ENCODE measurements at places on chromosomes 7 and 10.

DNA sequence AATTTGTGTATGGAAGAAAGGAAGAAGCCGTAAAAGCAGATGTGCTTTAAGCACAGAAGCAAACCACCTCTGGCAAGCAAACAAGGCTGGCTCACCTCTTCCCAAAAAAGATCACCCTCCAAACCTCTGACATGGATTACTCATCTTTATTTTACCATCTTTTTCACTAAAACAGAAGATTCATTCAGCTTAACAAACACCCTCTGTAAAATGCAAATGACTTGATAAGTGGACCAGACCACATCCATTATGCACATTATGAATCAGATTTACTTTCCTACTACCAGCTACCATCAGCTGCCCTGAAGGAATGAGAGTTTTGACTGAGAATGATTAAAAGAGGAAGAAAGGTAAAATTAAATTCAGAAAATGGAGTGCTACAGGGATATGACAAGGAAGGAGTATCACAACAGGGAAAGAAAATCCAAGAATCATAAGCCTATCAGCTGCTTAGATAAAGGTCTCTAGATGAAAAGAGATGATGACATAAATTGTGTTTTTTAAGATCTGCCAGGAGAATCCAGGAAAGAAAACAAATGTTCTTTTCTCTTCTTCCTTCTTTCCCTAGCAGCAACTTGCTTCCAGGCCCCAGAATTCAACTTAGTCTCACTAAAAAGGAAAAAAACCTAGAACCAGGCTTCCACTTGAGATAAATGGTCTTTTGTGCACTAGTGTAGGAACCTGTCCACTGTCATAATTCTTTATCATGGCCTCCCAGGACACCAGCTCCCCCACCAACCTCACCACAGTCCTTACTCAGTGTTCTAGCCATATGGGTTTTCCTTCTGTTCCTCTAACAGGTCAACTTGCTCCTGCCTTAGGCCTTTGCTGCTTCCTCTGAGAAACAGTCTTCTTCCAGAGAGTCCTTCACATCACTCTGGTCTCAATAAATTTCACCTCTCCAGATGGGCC, 47.4 kb downstream of the JAZF1 start:
- no peak for DNase-seq

DNA sequence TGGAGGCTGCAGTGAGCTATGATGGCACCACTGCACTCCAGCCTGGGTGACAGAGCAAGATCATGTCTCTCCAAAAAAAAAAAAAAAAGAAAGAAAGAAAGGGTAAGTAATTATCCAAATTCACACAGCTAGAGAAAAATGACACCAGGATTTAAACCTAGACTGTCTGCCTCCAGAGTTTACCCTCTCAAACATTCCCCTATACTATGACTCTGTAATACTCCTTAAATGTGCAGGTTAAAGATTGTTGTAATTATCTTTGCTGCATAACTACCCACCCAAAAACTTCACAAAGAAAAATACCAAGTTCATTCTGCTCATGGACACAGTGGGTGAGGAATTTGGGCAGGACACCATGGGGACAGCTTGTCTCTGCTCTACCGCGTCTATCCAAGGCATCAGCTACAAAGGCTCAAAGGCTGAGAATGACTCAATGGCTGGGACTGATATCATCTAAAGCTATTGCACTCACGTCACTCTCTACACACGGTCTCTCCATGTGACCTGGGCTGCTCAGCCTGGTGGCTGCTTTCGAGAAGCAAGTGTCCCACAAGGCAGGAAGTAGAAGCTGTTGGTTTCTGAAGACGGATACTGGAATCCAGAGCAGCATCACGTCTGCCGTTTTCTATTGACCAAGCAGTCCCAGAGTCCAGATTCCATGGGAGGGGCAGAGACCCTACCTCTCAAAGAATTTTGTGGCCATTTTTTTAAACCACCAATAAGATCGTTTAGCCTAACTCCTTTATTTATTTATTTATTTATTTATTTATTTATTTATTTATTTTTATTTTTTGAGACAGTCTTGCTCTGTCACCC, 185.7 kb upstream of the AUTS2 start:
- DNase-seq: peak; percentile 66

GRCh38 chr7:139679731-139680594, 97.8 kb downstream of the HIPK2 start:
- DNase-seq: no peak

DNA sequence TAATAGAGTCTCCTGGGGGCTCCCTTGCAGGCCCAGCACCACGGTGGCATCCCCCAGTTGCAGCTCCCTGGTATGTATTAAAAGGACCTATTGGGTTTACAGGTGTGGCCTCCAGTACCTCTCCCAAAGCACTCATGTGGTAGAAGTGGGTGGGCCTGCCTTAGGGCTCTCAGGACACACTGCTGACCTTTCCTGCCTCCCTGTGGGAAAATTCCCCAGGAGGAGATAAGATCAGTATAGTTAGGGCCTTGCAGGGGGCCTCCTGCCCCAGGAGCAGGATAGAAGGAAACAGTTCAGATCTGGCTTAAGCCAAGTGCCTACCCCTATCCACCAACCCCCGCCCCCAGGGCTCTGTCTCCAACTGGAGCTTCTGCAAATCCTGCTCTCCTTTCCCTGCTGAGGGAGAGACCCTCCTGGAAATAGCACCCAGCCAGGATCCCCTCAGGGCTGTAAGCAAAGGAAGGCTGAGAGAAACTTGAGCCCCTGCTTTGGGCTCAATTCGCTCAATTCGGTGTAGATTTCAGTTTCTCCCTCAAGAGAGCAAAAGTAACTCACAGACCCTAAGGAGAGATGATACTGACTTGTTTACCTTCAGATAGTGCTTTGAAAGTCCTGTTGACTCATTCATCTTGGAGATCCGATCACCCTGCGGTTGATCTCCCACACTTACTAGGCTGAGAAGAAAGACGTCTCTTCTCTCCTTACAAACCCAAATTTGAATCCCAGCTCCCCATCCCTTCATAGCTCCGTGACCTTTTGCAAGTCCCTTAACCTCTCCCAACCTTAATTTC, 130.6 kb downstream of the WDR11 start:
- no peak for DNase-seq

DNA sequence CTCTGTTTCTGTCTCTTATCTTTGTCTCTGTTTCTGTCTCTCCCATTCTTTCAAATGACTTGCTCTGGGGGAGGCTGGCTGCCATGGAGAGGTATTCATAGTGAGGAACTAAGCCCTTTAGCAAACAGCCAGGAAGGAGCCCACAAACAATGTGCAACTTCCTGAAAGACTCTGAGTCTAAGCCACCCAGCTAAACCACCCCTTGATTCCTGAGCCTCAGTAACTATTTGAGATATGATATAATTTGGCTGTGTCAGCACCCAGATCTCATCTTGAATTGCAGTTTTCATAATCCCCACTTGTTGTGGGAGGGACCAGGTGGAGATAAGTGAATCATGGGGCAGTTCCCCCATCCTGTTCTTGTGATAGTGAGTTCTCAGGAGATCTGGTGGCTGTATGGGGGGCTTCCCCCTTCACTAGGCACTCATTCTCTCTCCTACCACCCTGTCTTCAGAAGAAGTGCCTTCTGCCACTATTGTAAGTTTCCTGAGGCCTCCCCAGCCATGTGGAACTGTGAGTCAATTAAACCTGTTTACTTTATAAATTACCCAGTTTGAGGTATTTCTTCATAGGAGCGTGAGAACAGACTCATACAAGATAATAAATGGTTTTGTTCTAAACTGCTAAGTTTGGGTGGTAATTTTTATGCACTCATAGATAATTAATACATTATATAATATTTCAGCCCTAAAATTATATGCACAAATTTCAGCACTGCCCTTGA, 121.2 kb upstream of the FOXP2 start:
- DNase-seq: no peak

GRCh38 chr10:70578371-70578947, 24.1 kb downstream of the PRF1 start:
- DNase-seq: peak; percentile 71

- DNase-seq: no peak
Observed at GRCh38 chr7:107322015-107322414, 147.8 kb upstream of the GPR22 start.

GRCh38 chr7:99669782-99670181, 10.0 kb downstream of the CYP3A5 start:
- DNase-seq: no peak

DNA sequence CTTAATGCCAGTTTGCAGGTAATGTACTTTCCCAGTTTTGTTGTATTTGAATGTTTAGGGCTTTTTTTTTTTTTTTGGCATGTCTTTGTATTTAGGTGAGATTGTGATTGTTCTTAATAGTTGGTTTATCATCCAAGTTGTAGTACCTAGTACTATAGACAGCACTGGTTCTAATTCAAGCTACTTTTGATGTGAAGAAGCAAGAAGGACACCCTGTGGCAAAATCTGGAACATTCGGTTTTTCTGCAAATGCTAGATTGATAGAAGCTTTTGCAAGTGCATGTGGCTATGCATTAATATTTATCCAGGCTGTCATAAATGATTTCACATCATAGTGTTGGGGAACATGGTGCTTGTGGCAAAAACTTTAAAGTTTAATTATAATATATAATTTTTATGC, 248.9 kb downstream of the FOXP2 start:
- no peak for DNase-seq

- no peak for DNase-seq
Observed at GRCh38 chr7:37108615-37109014, 340.0 kb downstream of the ELMO1 start.

GRCh38 chr7:28032738-28033380, 147.7 kb downstream of the JAZF1 start:
- DNase-seq: no peak

GRCh38 chr10:1270906-1271305, 214.7 kb downstream of the WDR37 start:
- no peak for DNase-seq

- no peak for DNase-seq
Observed at GRCh38 chr7:35792472-35792871, 8.4 kb upstream of the SEPTIN7 start.

- no peak for DNase-seq
Observed at GRCh38 chr7:134021836-134022235, 105.3 kb upstream of the LRGUK start.

GRCh38 chr7:106887421-106887820, 22.3 kb downstream of the PIK3CG start:
- no peak for DNase-seq

DNA sequence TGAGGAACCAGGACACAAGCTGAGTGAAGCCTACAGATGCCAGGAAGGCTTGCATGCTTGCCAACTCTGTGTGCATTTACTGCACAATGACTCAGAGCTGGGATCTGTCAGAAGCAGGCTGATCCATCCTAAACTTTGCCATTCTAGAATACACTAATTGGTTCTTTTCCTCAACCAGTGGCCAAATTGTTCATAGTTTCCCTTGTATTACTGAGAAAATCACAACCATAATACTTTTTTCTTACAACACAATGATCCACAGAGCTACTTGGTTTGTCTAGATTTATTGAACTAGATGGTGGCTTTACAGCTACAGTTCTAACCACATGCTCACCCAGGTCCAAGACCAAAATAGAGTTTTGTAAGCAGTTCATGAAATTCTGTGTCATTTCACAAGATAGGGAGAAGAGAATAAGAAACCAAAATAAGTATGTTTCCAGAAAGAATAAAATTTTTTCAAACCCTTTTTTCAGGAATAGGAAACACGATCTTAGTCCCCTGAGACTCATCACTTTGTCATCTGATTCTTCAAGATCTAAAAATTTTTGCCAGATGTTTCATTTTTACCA, 21.0 kb upstream of the LRRC17 start:
- no peak for DNase-seq

DNA sequence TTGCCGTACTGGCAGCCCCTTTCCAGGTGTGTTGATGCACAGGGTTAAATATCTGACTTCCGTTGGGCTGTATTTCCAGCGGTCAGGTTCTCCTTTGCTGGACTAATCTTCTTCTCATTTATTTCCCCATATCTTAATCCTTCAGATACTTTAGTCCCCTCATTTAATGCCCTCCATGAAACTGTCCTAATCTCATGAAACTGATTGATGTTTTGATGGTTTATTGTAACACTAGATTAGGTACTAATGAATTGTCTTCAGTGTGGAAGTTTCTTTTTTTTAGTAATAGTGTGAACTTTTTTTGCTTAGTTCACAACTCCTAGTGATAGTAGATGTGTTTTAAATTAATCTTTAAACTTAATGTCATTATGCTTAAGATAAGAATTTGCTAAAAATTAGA, 6.3 kb downstream of the CUL1 start:
- no peak for DNase-seq

DNA sequence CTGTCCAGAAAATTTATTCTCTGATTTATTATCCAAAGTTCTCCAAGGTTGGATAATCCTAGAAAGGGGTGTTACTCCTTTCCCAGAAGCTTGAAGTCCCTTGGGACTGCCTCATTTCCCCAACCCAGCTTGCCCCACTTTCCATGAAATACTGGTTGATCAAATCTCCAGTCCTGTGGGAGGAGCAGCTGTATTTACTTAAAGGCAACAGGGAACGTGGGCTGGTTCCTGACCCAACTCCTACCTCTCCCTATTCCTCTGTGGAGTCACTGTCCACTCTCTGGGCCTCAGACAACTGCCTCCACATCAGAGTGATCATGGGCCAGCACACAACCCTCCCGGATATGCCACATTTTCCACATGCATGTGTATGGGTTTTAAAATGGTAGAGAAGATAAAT, 166.2 kb upstream of the PRR15 start:
- DNase-seq: no peak

DNA sequence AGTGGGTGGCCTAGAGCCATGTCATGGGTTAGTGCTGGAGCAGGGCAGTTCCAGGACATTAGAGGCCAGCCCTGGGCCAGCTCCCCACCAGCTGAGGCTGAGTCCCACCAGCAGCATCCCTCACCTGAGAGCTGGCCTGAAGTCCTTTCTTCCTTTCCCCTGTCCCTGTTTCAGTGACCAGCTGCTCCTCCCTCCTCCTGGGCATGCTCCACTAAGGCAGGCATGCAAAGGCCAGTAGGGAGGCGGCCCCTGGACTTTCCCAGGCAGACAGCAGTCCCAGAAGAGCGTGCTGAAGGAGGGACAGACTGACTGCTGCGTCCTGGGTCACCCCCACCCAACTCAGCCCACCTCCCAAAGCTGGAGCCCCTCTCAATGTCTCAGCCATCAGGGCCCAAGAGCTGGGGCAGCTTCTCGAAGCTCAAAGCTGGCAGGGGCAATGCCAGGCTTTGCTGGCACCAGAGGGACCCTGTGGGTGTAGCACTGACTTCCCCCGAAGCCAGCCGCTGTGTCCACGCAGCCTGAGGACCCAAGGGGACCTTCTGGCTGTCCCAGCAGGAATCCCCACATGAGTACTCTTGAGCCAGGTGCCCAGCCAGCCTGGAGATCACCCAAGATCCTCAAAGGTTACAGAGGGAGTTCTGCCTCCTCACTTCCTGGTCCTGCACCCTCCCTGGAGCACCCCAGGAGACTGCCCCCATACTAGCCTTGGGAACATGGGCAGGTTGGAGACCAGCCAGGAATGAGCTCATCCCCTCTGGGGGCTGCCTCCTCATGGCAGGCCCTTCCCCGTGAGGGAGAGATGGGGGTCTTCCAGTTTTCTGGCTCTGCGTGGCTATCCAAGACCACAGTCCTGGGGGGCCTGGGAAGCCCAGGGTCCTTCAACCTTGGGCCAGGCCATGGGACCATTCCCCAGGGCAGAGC, 35.2 kb upstream of the RET start:
- no peak for DNase-seq

DNA sequence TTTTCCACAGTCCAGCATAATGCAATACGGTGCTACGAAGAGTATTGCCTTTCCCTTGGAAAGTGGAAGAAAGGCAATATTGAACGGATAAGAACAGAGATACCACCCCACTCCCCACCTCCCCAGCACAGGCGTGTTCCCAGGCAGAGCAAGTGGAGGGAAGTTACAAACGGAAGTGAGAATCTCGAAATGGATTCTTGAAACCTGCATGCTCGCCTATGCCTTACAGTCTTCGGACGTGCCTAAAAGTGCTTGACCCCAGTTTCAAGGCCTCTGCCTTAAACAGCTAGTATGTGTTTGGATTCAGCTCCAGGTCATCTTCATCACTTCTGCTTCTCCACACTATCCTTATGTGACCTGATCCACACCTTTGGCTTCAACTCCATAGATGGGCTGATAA, 35.0 kb upstream of the USP6NL start:
- DNase-seq: no peak

Data from GM13977 (cell line).